ENCODE measurements at places on chromosomes 1 and 21.

DNA sequence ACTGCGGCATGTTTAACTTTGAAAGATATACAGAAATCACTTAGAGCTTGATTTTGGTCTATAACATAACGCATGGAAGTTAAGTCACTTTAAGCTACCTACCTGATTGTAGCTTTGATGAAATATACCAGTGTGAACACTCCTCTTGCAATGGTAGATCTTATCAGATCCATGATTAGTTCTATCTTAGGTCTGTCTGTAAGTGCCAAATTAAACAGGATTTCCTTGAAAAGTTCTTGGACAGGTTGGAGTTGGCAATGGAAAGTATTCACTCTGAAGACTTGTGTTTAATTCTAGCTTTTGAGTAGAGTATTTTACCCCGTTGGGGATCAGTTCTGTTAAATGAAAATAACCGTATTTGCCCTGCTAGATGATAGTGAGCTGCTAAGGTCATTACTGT, 4.1 kb upstream of the ADGRL4 start:
- no peak for DNase-seq

GRCh38 chr1:50986653-50987052, 16.6 kb downstream of the CDKN2C start:
- no peak for DNase-seq

GRCh38 chr1:192559115-192560006, 16.2 kb upstream of the RGS1 start:
- DNase-seq = no peak

DNA sequence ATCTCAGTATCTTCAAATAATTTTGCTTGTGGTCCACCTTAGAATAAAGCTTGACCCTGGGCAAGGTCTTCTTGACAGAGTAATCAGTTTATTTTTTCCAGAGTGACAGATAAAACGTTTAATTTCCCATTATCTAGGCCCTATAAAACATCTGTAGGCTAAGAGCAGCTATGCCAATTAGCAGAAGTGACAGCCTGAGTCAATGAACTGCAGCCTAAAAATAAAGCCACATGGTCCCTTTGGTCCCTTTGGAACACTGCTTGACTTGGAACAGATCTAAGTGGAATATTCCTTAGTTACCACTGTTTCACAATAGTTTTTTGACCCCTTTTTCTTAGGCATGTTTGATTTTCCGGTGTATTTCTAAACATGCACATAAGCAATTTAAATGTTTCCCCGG, 6.3 kb upstream of the RGS13 start:
- DNase-seq = no peak

- DNase-seq = no peak
Measured at GRCh38 chr1:217011097-217011496, 287.9 kb upstream of the ESRRG start.

- DNase-seq = no peak
Measured at GRCh38 chr1:209839875-209840546, 12.2 kb downstream of the UTP25 start.

- DNase-seq = no peak
Measured at GRCh38 chr1:19647643-19648042, 3.5 kb downstream of the NBL1 start.

DNA sequence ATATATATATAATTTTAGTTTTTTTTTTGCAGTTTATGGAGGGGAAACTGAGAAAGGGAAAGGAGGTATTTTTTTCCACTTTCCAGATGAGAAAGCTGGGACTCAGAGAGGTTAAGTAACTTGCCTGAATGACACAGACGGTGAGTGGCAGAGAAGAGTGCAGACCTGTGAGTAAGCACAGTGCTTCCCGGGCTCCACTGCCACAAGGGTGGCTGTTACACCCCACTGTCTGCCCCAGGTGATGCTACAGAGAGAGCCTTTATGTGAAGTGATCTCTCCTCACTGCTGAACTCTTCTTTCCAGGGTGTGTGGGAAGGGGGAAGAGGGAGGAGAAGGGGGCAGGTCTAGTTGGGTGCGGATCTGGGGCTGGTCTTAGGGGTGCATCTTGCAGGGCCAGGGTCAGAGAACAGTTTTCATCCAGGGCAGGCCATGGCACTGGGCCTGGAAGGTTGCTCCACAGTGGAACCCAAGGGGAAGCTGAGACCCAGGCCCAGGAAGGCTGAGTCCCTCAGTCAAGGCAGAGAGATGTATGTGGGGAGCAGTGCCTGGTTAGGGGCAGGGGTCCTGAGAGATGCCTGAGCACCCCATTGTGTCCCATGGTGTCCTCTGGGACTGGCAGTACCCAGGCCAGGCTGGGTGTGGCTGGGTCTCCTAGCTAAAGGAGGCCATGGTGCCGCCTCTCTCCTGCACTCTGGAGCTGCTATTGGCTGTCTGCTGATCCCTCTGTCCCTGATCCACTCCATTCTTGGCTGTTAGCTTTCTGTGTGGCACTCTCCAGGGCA, 357.5 kb downstream of the PTPRU start:
- no peak for DNase-seq

- no peak for DNase-seq
Measured at GRCh38 chr1:112320058-112320457, 76.0 kb upstream of the CTTNBP2NL start.

DNA sequence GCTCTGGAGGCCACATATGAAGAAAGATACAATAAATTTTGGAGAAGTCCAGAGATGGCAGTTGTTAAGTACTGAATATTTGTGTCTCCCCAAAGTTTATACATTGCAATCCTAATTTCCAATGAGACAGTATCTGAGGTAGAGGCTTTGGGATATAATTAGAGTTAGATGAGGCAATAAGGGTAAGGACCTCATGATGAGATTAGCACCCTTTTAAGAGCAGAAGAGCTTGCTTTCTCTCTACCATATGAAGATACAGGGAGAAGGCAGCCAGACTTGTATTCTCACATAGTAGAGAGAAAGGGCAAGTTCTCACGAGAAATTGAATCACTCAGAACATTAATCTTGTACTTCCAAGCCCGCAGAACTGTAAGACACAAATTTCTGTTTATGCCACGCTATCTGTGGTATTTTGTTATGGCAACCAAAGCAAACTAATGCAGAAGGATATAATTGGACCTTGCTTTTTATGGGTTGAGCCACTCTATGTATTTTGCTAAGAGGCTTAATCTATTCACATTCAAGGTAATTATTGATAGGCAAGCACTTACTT, 430.1 kb downstream of the KCNT2 start:
- DNase-seq = no peak

- DNase-seq = no peak
Measured at GRCh38 chr21:34790834-34791233, 122.0 kb downstream of the CLIC6 start.

GRCh38 chr1:232423591-232423990, 206.3 kb downstream of the SIPA1L2 start:
- DNase-seq = no peak

DNA sequence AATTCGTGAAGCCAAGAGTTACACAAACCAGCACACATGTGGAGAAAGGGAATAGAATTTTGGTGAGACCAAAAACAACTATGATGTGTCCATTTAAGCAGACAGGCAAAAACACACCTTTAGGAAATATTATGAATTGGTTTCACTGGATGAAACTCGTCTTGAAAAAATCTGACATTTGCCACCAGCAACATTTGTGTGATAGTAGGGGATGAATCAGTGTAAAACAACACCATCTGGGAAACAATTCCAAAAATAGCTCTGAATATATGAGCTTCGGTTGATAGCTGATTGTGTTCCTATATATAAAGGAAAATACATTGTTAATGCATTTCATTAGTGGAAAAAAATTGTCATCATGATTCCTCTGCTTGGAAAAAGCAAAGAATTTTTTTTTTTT, 327.8 kb downstream of the PAPPA2 start:
- DNase-seq = no peak

DNA sequence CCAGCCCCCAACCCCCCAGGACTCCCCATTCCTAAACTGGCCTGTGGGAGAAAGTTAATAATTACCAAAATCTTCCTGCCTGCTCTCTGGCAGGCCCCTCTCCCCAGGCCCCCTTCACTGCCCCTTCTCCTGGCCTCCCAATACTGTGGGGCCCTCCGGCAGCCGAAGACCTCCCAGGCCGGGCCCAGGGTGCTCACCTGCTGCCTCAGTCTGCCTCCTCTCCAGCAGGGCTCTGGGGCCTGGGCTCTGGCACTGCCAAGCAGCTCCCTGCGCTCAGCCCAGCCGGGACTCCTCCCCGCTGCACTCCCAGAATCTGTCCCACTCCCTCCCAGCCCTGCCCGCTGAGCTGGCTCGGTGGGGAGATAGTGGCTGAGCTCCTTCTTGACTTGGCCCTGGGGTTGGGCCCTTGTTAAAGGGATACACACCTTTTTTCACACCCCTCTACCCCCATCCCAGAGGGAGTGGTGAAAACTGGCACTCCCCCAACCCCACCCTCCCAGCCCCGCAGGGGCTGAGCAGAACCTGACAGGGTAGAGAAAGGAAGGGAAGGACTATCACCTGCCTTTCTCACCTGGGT, at the start of gene S100A16:
TSS of gene S100A16 (minus strand) at position 383 of the 577 bp plus-strand sequence. CDS start 4,986 bp downstream, outside the sequence.
- no peak for DNase-seq

- no peak for DNase-seq
Measured at GRCh38 chr1:167629681-167630567, at the start of gene RCSD1. RCSD1 (plus strand) TSS chr1:167630232; CDS start chr1:167630424, 192 bp downstream.

- no peak for DNase-seq
Measured at GRCh38 chr21:44596068-44596725, 3.9 kb upstream of the KRTAP10-6 start.

- DNase-seq = no peak
Measured at GRCh38 chr1:168468822-168469221, 75.0 kb downstream of the XCL2 start.

DNA sequence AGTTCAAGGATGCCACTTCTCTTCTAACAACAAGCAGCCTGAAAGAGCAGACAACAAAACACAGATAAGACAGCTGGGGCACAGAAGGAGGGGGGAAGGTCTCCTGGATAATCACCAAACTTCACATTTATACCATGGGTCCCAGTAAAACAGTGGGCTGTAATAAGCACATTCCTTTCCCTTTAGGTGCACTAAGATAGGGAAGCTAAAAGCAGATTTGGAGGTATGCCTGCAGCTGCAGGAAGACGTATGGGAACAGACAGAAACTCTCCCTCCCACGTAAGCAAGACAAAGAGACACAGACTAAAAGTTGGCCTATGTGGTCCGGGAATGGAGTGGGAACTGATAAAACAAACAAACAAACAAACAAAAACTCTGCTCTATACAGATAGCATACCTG, 612.1 kb downstream of the MRPL39 start:
- no peak for DNase-seq

GRCh38 chr1:93495911-93496310, 48.0 kb downstream of the FNBP1L start:
- DNase-seq = no peak

- DNase-seq = no peak
Measured at GRCh38 chr1:230548997-230549396, 93.3 kb upstream of the COG2 start.

DNA sequence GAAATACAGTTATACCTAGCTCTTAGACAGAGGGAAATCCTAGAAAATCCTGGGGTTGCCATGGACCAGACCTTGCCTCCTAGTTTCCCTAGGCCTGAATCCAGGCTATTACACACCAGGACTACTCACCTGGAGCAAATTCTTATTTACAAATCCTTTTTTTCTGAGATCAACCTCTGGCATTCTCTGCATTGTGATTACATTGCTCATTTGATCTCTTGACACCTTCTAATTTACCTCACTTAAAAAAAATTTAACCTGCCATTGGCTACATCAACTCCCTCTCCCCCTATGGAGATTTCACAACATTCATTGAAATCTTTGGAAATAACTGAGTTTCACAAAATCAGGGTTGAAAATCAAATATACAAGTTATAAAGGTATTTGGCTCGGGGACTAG, 2.9 kb upstream of the C1orf105 start:
- DNase-seq = no peak

Measured in stimulated activated CD4-positive, alpha-beta T cell treated with anti-CD3 and anti-CD28 coated beads, Interleukin-1b, Interleukin-23, amount 100 ng/mL, for 1 hour (primary cell).